Endothelial cell of coronary artery (primary cell): ENCODE measurements at places on chromosomes 5 and 9. TPM values are rescaled to one million over a fixed set of nuclear protein-coding genes. Genes with fewer than 3 reads are reported as not detected.

The BRD3 gene
- 7.6 and 13.9 TPM in 2 replicates for total RNA-seq

The OR5C1 gene
- not detected in 2 replicates for total RNA-seq

The OTP gene
- not detected in 2 replicates for total RNA-seq

The PCDHB13 gene
- total RNA-seq: 0.99 and 1.6 TPM in 2 replicates

The UQCRQ gene
- total RNA-seq: 84.6 and 115 TPM in 2 replicates

The JAK2 gene
- 6.5 and 12.2 TPM in 2 replicates for total RNA-seq

The ACTBL2 gene
- 0.28 TPM in 1 of 2 replicates, not detected in the other for total RNA-seq

The IFNK gene
- total RNA-seq: not detected in 2 replicates

The MYMK gene
- not detected in 2 replicates for total RNA-seq

The FABP6 gene
- not detected in 2 replicates for total RNA-seq

The ABCA1 gene
- 15.3 and 27.9 TPM in 2 replicates for total RNA-seq

The RAB3C gene
- under 0.01 TPM in 1 of 2 replicates, not detected in the other for total RNA-seq

The SLC6A7 gene
- not detected in 2 replicates for total RNA-seq

The OR13F1 gene
- not detected in 2 replicates for total RNA-seq

The ZNF618 gene
- total RNA-seq: 9.7 and 12.9 TPM in 2 replicates

The NR5A1 gene
- total RNA-seq: not detected in 2 replicates

The FGD3 gene
- total RNA-seq: not detected in 2 replicates

The LCN6 gene
- total RNA-seq: not detected in 2 replicates

The ORM2 gene
- not detected in 2 replicates for total RNA-seq

The GAPT gene
- total RNA-seq: not detected in 2 replicates

The IRF1 gene
- total RNA-seq: 6.4 and 10.1 TPM in 2 replicates

The SLC6A18 gene
- total RNA-seq: not detected in 2 replicates

The FREM1 gene
- 0.09 and 0.18 TPM in 2 replicates for total RNA-seq

The TOR4A gene
- total RNA-seq: 27.3 and 27.6 TPM in 2 replicates

The SNX24 gene
- total RNA-seq: 8.7 TPM in 2 replicates

The BARHL1 gene
- not detected in 2 replicates for total RNA-seq

The KLF4 gene
- total RNA-seq: 0.45 and 3.8 TPM in 2 replicates

The BTNL3 gene
- total RNA-seq: not detected in 2 replicates

The FAM221B gene
- total RNA-seq: not detected in 2 replicates

The CAMK4 gene
- 0.47 and 4.9 TPM in 2 replicates for total RNA-seq

The SYK gene
- not detected in 2 replicates for total RNA-seq

The SPAG8 gene
- 0.19 and 0.27 TPM in 2 replicates for total RNA-seq

The PDGFRB gene
- 0.63 and 3.1 TPM in 2 replicates for total RNA-seq

The POU5F2 gene
- 0.54 and 0.85 TPM in 2 replicates for total RNA-seq

The FANCC gene
- 5.3 and 5.6 TPM in 2 replicates for total RNA-seq

The CCNJL gene
- 5.0 TPM in 2 replicates for total RNA-seq

The SPINK13 gene
- total RNA-seq: not detected in 2 replicates

The SLC25A2 gene
- total RNA-seq: 0.09 and 0.19 TPM in 2 replicates

The ANKRD18B gene
- 0.94 and 2.7 TPM in 2 replicates for total RNA-seq
